Nephron progenitor cell (in vitro differentiated cells): ENCODE measurements at places on chromosomes 3 and 15.
A peak's percentile ranks its signal among the peaks of the same experiment; 100 is the strongest.

GRCh38 chr3:108820586-108820985 lies 2.0 kb upstream of the TRAT1 start:
- DNase-seq, result no peak

DNA sequence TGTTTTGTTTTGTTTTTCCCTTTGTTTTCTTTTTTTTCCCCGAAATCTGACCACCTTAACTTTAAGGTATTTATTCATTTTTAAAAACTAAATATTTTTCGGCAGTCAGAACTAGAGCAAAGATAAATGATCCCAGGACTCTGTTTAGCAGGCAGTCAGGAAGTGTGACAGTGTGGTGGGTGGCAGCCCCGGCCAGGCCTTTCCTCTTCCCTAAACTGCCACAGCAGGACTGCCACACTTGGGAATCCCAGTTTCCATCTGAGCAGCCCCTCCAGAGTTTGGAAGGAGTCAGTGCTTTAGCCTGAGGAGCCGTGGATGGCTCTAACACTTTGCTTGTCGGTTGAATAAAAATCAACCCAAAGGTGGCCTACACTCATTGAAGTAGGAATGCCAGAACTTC lies 6.9 kb downstream of the CCRL2 start:
- no peak for DNase-seq

DNA sequence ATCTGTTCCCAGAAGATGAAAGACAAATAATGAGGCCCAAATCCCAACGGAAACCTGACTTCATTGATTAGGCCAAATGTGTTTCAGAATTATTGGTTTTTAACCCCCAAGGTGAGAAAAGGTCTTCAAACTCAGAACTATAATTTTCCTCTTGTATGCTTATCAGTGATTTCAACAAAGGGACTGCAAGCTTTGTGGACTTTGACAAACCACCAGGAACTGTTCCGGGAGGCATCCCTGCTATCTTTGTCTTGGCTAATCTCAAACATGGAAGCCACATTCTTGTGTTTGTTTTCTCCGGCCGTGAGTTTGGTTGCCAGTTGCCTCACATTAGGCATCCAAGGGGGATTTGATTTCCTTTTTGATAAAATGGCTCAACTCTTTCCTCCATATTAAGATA lies 19.5 kb downstream of the ARHGEF3 start:
- no peak for DNase-seq

- DNase-seq, result no peak
These were observed 57.7 kb upstream of the HES1 start for GRCh38 chr3:194078045-194078821.

DNA sequence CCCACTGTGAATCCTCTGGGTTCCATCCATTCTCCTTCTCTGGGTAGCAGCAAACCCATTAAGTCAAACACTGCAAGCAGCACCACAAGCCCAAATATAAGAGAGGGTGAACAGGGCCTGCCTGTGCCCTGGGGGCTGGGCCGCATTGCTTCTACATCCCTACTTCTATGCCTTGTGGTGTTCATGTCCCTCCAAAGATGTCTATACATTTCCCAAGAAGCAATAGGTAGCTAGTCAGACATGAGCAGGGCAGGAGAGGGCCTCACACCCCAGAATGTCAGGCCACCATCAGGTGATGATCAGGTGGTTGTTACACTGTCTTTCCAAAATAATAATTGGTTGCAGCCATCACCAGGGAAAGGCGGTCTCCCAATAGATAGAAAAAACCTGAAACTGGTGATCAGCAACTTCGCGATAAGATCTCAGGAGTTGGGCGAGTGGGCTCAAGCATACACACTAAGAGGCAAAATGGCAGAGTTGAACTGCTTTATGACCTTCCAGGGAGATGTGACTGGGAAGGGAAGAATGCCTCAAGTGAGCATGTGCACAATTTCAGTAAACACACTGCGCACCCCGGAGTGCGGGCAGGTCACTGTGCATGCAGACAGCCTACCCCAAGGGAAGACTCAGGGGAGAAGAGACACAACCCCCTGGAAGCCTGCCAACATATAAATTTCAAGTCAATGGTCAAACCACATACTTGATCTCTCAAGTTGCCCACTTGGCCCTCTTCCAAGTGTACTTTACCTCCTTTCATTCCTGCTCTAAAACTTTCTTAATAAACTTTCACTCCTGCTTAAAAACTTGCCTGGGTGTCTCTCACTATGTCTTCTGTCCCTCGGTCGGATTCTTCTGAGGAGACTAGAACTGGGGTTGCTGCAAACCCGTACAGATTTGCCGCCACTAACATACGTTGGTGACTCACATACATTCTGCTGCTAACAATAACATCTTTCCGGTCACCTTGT lies 39.9 kb downstream of the KLF15 start:
- DNase-seq, result no peak

- DNase-seq, result peak; percentile 80
These were observed at the start of gene MYO1E for GRCh38 chr15:59372352-59373211. Gene MYO1E (minus strand): TSS chr15:59372871. CDS start chr15:59372500, 371 bp downstream.

DNA sequence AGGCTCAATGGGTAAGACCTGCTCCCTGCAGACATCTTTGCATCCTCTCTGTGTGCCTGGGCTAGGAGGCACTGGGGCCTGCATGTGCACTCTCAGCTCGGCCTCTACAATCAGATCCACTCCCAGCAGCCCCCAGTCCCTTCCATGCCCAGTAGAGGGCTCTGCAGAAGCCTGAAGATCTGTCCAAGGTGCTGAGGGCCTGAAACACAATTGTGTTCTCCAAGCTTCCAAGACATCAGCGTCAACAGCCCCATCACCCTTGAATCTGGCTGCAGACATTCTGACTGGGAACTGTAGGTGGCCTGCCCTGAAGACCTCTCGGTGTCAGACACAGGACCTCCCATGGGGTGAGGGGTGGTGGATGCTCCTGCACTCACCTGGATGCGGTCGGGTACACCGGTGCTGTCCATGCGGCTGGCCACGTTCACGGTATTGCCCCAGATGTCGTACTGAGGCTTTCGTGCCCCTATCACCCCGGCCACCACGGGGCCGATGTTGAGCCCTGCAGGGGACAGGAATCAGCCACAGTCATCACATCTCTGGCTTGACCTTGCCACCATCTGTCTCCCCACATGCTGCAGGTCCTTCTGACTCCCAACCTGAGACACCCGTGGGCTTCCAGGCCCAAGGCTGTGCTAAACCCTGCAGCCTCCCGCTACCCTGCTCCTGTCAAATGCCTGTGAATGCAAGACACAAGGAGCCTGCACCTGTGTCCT lies 84.7 kb downstream of the SEC22A start:
- DNase-seq, result peak; percentile 82

DNA sequence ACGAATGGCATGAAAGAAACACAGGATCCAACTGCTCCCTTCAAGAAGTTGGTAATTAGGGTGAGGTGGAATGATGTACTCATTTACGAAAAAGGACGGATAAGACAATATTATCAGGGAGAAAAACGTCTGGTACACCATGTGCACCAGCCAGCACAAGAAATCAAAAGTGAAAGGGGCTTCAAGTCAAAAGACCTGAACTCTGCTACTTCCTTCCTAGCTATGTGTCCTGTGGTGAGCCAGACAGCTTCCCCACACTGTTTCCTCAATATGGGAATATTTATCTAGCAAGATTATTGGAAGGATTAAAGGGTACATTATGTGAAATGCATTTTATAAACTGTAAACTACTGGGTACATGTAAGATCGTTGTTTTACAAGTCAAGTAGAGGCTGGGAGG lies 33.9 kb downstream of the RAB27A start:
- no peak for DNase-seq

GRCh38 chr3:182725372-182726251 lies 67.7 kb upstream of the ATP11B start:
- DNase-seq, result peak; percentile 54

DNA sequence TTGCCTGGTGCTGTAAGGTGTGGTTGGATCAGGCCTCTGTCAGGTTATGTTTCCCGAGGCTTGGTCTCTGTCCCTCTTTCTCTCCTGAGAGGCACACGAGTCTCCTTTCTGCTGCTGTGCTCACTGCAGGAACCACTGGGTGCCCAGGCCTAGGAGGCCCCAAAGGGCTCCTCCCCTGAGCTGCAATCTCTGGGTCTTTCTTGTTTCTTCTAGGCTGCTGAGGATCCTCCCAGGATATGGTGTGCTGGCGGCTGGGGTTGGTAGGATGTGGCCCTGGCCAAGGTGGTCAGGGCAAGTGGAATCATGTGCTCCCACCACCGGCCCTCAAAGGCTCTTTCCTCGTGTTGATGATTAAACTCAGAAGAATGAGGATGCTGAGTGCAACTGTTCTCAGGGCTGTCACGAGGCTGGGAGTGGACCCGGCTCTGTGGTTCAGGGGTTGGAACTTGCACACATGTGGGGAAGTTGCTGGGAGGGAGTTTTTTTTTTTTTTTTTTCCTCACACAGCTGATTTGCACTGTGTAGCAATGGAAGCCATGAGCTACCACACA lies 43.6 kb upstream of the CTSH start:
- DNase-seq, result no peak

DNA sequence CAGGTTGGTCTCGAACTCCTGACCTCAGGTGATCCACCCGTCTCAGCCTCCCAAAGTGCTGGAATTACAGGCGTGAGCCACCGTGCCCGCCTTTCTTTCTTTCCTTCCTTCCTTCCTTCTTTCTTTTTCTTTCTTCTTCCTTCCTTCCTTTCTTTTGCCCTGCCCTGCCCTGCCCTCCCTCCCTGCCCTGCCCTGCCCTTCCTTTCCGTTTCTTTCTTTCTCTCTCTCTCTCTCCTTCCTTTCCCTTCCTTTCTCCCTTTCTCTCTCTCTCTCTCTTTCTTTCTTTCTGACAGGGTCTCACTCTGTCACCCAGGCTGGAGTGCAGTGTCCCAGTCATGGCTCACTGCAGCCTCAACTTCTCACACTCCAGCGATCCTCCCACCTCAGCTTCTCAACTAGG lies 74.6 kb downstream of the UMPS start:
- DNase-seq, result no peak

GRCh38 chr3:117531078-117531767 lies 821.6 kb downstream of the TUSC7 start:
- no peak for DNase-seq

- DNase-seq, result no peak
These were observed 31.0 kb downstream of the LOXL1 start for GRCh38 chr15:73957276-73957675.

GRCh38 chr3:23653647-23654525 lies 151.9 kb upstream of the UBE2E1 start:
- no peak for DNase-seq

GRCh38 chr3:82157952-82158351 lies 396.5 kb upstream of the GBE1 start:
- no peak for DNase-seq

GRCh38 chr3:166283840-166284239 lies 446.6 kb upstream of the BCHE start:
- DNase-seq, result no peak

DNA sequence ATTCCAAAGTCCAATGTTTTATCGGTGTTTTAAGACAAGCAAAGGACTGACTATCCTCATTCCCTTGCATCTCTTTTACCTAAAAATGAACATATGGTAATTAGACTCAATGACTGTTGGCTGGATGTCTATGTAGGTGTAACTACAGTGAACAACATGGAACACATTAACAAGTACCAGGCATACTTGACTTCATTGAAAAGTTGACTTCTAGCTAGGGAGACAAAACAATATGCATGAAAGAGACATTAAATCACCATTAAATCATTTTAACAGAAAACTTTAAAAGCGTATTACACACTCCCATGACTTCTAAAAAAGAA lies 34.3 kb upstream of the ANPEP start:
- DNase-seq, result no peak

DNA sequence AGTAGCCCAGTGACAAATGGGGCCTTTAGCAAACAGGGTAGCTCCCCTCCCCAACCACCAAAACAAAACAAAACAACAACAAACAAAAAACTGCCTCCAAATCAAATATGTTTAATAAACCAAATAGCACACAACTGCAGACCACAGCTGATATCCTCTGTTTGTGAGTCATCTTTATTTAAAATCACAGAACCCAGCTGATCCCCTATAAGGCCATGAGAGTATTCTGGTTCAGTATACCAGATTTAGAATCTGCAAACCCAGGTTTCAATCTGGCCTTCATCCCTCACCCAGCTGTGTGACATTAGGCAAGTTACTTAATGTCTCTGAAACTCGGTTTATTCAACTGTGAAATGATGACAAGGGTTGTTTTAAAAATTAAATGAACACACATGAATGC lies 124.5 kb downstream of the SUCLG2 start:
- DNase-seq, result no peak

- no peak for DNase-seq
These were observed 1002.4 kb upstream of the SEMA6D start for GRCh38 chr15:46714950-46715349.

GRCh38 chr15:53693729-53694475 lies 65.6 kb downstream of the WDR72 start:
- DNase-seq, result no peak

- no peak for DNase-seq
These were observed 189.5 kb downstream of the SHOX2 start for GRCh38 chr3:157916672-157917071.

DNA sequence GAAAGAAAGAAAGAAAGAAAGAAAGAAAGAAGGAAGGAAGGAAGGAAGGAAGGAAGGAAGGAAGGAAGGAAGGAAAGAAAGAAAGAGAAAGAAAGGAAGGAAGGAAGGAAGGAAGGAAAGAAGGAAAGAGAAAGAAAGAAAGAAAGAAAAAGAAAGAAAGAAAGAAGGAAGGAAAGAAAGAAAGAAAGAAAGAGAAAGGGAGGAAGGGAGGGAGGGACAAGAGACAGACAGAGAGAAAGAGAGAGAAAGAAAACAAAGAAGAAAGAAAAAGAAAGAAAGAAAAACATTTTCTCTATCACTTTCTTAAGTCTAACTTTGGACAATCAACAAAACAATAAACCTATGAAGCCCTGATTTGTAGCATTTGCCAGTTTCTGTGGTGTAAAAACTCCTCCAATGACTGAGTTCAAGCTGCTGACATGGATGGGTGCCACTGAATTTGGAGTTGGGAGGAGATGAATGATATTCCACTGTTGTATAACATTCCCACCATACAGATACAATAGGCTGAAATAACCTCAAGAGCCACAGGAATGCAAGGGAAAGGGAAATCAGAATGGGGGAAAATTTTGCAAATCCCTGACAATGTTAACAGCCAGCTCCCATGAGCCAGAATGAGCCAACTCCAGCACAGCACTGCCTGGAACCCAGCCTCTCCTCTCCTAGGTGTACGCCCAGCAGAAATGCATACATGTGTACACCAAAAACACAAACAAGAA lies 15.0 kb upstream of the RTP3 start:
- no peak for DNase-seq

DNA sequence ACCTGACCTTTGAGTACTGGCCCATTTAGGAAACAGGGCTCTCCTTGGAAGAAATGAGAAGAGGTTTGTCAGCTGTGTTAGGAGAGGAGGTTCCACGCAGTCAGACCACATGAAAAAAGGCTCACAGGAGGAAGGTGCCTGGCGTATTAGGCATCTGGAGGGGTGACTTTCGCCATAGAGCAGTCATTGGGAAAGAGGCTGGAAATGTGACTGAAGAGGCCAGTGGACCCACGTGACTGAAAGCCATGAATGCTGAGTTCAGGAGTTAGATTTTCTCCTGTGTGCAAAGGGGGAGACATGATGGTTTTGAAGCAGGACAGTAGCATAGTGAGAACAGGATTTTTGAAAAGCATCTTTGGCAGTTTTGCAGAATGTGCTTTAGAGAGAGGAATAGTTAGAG lies 29.7 kb upstream of the RNF7 start:
- no peak for DNase-seq
